ENCODE measurements at places on chromosomes 2 and 18.

GRCh38 chr2:206482123-206482522 lies 38.8 kb downstream of the ADAM23 start:
- DNase-seq: no peak

GRCh38 chr18:3261373-3262233 lies at the start of gene MYL12B:
TSS of gene MYL12B (plus strand) at chr18:3262133. CDS start at chr18:3272899, 10,766 bp downstream.
- peak; percentile 74 for DNase-seq

DNA sequence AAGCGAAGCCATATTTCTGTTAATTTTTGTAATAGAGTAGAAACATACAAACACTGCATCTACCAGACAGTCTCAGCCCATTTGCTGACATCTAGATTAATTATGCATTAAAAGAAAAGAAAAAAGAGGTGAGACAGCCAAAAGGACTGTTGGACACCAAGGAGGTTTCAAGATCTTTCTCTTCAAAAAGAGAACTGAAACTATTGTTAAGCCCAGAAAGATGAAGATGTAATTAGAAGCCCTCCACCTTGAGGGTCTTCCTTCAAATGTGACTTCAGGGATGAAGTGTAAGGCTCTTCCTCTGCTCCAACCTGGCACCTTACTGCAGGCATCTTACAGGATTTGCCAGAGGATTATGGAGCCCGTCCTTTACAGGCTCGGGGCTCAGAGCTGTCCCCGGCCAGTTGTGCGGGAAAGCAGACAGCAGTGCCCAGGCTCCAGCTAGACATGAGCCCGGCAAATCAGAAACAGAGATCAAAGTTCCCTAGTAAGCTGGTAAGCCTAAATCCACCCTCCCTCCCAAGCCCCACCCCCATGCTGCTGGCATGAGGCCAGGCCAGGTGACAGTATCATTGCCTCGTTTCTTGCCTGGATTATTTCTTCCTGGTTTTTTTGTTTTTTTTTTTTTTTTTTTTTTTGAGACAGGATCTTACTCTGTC lies 38.9 kb downstream of the ADI1 start:
- DNase-seq: no peak

- no peak for DNase-seq
These were observed 69.3 kb upstream of the BZW1 start for GRCh38 chr2:200742426-200742825.

GRCh38 chr2:190663839-190664238 lies 15.0 kb downstream of the NAB1 start:
- DNase-seq: no peak

GRCh38 chr2:239529313-239530015 lies 128.6 kb upstream of the HDAC4 start:
- DNase-seq: no peak

GRCh38 chr2:172673056-172673683 lies 62.5 kb upstream of the RAPGEF4 start:
- no peak for DNase-seq

GRCh38 chr2:142170847-142171246 lies 40.0 kb upstream of the LRP1B start:
- no peak for DNase-seq

DNA sequence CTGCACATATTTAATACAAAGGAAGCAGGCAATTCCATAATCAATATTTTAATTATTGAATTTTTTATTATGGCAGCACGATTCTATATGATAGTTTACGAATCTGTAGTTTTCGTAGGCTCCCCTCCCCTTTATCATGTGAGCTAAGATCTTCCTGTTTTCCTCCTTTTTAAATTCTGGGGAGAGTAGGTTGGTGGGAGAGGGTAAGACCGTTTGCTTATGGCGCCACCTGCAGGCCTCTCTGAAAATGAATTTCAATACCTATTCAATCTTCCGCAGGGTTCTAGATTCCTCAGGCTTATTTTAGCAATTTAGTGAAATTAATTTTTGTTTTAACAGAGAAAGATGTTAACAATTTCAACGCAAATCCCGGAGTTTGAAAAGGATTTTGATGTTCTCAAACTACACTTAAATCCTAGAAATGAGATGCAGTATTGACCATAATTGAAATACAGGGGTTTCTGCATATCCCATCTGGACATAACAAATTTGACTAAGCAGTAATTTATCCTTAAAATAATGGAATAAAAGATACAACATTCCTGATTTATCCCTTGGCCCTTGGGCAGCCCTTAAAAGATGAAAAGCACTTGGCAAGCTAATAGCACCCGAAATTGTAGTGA lies 12.8 kb upstream of the GBX2 start:
- no peak for DNase-seq

DNA sequence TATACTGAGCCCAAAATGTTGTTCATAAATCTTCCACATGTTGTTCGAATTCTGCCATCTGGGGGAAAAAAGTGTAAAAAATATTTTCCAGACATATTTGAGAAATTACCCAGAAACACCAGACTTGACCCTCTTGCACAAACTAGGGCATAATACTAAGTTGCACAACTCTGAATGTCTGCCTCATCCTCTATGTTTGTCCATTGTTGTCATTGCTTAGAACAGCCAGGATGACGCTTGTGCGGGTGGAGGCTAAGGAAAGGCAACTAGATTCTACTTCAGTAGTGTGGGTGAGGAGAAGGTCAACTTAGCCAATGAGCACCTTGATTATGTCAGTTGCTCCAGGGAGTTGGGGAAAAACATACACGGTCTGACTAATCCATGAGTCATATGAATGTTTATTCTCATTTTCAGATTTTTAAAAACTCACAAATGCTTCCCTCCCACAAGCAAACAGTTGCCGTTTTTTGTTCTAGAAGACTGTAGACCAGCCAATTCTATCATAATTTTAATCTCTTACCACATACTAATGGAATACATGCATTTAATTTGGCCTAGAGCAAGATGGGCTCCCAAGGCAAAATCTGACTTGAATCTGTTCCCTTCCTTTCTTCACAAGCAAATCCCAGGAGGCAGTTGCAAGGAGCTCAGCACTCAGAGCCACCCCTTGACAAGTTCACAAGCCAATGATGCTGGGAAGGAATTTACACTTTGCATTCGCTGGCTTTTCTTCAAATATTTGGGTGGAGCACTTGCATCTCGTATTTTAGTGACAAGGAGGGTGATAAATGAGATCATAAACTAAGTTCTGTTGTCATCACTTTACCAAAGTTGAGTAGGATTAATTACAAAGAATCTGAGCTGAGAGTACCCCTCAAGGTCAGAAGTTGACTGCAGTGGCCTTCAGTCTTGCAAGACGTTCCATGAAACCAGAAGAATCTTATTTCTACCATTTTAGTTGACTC lies 163.2 kb upstream of the TWIST2 start:
- no peak for DNase-seq

DNA sequence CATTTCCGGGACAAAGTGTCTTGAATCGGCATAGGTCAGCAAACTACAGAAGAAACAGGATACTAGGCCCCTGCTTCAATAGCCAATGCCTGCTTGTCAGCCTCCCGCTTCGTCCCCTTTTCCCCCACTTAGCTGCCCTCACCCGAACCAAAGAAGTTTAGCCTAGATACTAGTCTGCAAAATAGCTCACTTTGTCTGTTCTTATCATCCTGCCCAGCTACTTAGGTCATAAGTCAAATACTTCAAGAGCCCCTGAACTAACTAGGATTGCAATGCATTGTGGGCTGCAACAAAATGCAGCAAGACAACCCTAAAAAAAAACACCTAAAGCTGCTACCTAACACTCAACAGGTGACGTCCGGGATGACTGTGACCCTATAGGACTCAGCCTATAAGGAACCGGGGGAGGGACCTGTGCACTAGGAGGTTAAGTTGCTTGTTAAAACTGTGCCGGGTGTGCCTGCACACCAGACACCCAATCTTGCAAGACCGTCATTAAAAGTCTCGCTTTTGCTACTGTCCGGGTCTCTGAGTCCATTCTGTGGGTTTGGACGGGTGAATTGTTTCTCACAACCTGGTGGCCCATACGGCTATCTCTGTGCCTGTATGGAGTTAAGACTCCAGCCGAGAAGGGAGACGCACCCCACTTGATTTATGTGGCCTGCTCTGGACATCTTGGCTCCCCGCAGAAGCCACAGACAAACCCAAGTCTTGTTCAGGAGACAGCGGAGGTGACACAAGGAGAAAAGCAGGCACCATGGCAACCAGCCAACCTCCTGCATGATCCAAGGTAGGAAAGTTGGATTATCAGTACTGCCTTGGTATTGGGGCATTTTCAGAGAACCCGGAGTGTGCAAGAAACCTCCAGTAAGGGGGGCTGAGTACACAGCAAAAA lies 105.9 kb downstream of the HIBCH start:
- DNase-seq: no peak

GRCh38 chr2:19138264-19138825 lies 220.1 kb downstream of the OSR1 start:
- no peak for DNase-seq

- no peak for DNase-seq
These were observed 115.7 kb downstream of the VIT start for GRCh38 chr2:36812196-36812595.

DNA sequence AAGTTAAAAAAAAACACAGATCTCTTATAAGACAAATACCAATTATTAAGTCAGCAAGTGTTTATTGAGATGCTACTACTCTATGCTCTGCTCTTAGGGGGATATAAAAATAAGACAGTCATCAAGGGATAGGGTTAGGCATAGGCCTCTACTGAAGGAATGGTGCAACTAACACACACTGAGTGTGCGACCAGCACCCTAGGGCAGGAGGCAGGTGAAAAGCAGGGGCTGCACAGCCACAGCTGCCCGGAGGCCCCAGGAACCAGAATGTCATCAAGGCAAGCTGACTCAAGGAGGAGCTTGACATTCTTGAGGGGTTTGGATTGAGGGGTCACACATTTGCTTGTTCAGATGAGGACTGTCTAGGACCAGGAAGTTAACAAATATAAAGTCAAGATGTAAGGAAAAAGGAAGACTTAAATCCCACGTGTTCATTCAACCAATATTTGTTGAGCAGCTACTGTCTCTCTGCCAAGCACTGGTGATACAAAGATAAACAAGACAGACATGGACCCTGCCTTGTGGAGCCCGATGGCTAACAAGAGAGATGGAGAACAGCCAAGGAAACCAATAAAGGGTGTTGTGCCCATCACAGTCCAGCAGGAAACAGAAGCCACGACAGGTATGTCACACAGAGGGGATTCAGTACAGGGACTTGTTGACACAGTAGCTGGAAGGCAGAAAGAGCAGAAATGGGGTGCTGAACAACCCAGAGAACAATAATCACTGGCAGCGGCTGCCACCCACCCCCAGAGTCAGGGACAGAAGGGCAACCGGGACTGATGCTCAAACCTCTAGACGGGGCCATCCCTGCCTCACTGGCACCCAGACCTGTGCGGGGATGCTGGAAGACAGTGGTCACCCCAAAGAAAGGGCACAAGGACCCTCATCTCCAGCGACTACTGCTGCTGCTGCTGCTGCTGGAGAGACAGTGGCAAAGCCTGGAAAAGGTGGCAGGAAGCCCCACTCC lies 45.8 kb upstream of the MAL start:
- DNase-seq: no peak

- DNase-seq: no peak
These were observed 186.1 kb upstream of the STON1 start for GRCh38 chr2:48343571-48344440.

DNA sequence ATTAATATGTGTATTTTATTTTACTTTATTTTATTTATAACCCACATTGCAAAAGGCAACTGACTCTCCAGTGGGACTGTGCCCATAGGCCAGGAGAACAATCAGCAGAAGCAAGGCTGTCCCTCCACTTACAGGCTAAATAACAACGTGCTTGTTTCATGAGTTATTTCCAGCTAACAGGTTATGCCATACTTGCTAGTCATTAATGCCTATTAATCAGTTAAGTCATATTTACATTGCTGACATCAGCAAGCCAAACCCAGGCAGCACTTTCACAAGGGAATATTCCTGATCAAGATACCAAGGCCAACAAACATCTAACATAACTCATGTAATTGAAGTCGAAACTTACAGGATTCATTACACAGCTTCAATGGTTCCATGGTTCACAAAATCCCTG lies 92.1 kb downstream of the EN1 start:
- DNase-seq: no peak

DNA sequence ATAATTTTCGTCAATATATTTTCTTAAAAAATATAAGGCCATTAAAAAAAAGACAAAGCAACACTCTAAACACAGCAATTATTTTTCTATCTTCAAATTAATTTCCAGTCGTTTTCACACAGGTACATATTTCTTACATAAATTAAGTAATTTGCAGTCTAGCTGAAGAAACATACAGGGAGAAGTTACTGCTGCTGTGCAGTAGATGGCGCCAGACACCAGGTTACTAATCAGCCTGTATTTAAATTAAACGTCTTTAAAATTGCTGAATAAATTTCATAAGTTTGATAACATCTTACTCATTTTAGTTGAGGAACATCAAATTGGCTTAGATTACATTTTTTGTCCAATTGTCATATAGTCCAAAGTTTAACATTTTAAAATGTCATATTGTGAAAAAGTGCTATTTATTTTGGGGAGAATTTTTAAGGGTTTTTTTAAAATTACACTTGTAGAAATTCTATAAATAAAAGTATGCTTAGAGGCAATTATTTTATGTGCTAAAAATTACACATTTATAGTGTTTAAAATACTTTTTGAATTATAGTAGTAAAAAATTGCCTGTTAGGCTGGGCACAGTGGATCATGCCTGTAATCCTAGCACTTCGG lies 88.4 kb downstream of the PMAIP1 start:
- peak; percentile 18 for DNase-seq

- DNase-seq: no peak
These were observed 30.3 kb upstream of the ARHGEF4 start for GRCh38 chr2:130806370-130806769.

- peak; percentile 74 for DNase-seq
These were observed 17.0 kb upstream of the CD8A start for GRCh38 chr2:86807468-86808275.

- DNase-seq: no peak
These were observed 35.2 kb downstream of the SETBP1 start for GRCh38 chr18:44715842-44716241.

GRCh38 chr2:179594268-179595112 lies 266.9 kb downstream of the ZNF385B start:
- no peak for DNase-seq

DNA sequence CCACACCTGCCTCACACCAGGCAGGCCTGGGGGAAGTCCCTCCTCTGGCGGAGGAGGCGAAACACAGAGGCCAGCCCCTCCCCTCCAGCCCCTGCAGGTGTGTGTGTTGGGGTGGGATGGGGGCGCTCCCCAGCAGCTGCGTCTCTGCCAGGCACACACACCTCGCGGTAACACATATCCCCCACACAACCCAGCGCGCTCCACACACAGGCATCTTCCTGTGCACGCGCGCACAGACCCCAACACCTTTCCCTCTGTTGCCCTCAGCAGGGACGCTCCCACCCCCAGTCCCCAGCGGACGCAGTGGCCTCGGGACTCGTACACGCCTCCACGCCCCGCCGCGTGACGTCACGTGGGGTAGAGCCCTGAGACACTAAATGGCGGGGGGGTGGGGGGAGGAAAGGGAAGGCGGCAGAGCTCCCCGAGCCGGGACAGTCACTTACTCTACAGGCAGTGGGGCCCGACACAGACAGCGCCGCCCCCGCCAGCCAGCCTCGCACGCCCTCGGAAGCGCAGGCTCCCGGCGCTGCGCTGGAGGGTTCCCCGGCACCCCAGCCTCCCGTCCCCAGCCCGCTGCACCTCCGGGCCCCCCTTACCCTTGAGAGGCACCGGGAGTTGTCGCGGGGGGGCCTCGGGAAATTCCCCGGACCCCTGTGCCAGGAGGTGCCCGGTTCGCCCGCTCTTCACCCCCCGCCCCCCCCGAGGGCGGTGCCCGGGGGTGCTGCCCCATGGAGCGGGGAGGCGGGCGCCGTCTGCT lies at the start of gene WNT10A:
TSS of gene WNT10A (plus strand) at position 751 of the 757 bp plus-strand sequence. CDS start 144 bp downstream, outside the sequence.
- DNase-seq: peak; percentile 48

Measured in stimulated activated CD8-positive, alpha-beta memory T cell treated with anti-CD3 and anti-CD28 coated beads, Interleukin-2, amount 100 ng/mL, for 48 hours (primary cell).